ENCODE measurements at places on chromosomes 3 and 15.
A peak's percentile ranks its signal among the peaks of the same experiment; 100 is the strongest.

- no peak for DNase-seq
Observed at GRCh38 chr3:87246662-87247429, 19.7 kb downstream of the CHMP2B start.

DNA sequence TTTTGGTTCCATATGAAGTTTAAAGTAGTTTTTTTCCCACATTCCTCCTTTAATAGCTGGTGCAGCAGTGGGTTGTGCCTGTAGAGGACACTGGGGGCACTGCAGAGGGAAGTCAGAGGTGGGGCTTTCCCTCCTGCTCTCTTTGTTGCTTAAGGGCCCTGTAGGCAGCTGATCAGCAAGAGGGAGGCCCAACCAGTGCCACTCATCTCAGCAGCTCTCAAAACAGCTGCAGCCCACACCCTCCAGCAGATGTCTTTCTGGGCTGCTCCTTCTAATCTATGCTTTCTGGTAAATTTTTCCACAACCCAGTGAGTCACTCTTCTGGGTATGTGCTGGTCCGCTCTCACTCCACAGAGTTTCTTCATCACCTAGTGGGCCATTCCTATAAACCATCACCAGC lies 263.8 kb downstream of the FEZF2 start:
- DNase-seq = peak; percentile 95

DNA sequence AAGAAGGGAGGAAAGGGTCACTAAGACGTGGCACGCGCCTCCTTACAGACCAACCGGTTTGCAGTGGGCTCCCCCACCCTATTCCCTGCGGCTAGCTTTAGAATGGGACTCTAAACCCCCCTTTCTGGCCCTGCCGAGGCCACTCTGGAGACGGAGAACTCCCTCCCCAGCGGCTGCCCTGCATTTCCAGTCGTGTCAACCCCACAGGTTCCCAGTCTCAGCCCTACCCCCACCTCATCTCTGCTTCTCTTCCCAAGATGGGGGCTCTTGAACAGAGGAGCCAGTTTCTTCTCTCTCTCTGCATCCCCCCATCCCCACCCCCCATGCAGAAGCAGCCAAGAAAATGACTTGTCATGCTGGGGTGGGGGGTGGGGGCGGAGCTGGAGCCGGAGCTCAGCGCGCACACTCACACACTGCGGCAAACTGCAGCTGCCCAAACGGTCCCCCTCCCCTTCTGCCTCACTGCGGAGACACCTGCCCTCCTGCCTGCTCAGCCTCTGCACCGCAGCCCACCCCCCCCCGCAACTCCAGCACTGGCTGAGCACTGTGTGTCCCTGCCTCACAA lies 871 bp downstream of the MAP1A start:
- no peak for DNase-seq

GRCh38 chr15:74857082-74857655 lies 14.2 kb upstream of the ULK3 start:
- peak; percentile 37 for DNase-seq

DNA sequence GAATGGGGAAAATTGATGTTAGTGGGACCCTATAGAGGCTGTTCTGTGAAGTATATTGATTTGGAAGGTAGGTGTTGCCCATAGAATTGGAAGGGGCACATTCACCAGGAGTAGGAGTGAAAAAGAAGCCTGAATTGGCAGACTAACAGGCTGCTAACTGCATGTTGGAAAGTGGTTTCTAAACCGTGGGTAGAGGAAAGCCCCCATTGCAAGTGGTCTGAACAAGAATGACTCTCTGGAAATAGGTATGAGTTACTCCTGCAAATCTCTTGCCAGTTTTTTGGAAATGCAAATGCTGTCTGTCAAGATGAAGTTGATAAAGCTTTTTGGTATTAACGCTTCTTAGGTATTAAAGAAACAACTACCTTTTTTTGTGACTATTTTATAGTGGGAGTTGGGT lies 3.5 kb downstream of the UBE2E1 start:
- no peak for DNase-seq

DNA sequence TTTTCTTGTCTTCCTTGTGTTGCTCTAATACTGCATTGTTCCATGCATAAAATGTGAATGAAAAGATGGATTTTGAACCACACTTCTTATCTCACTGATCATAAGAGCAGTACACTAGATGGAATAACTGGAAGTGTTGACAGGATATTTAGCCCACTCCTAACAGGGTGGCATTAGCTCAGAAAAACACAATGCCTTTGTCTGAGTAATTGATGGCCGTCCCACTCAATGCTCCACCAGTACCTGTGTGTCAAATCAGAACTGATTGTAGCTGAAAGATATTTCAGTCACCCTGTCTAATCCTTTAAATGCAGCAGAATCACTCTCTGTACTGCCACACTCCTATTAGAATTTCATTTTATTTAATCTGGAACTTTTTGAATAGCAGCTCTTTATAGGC lies 526.5 kb downstream of the UNC13C start:
- DNase-seq = no peak

DNA sequence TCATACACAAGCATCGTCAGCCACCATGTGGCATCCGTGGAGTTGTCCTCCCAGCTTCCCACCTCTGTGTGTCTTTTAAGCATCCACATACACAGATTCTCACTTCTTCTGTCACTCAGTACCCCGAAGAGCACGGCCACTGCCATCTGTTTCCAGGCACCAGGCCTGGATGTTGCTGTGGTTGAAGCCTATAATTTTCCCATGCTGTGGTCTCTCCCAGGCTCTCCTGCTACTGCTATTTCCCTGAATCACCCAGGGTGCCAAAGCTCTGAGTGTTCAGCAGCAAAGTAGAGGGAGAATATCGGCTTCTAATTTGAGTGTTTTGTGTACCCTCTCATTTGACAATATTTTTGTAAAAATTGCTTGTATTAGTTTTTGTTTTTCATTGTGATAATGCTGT lies 265.7 kb downstream of the DIPK2A start:
- no peak for DNase-seq

GRCh38 chr3:181278468-181279238 lies 289.1 kb upstream of the DNAJC19 start:
- DNase-seq = no peak

GRCh38 chr3:177441813-177442646 lies 244.7 kb upstream of the TBL1XR1 start:
- no peak for DNase-seq

DNA sequence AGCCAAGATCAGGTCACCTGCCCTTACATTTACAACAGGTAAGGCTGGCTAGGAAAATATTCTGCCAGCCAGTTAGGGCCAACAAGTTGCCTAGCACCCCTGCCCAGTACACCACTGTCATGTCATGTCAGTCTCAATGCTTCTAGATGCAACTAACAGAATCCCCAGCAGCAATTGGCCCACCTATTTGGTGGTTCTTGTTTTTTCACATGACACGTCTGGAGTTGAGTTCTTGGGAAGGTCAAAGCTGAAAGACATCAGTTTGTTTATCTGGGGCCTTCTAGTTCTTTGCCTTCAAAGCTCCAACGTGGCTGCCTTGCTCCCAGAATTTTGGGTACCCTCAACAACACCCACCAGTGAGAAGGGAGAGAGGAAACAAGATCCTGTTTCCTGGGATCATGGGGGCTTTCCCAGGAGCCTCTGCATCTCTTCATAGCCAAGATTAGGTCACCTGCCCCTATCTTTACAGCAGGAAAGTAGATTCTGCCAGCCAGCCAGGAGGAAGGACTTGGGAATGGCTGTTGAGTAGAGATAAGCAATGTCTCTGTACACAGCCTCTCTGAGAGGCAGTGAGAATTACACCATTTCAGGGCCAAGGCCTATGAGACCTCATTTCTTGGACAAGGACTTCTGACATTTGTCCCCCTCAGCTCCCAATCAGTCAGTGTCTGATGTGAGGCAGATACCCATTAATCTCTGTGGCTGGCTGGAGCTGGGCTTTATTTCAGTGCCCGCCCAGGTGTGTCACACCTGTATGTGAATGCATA lies 8.6 kb downstream of the GPX1 start:
- DNase-seq = peak; percentile 58

GRCh38 chr3:191353022-191353777 lies 22.9 kb upstream of the UTS2B start:
- DNase-seq = no peak

GRCh38 chr3:178856804-178857203 lies 214.8 kb downstream of the ZMAT3 start:
- no peak for DNase-seq

- DNase-seq = no peak
Observed at GRCh38 chr3:185792955-185793354, 31.9 kb downstream of the IGF2BP2 start.

Measured in NCI-H226 (cell line).